Fibroblast of mammary gland (primary cell): ENCODE measurements at places on chromosomes 7 and 10.
A peak's percentile ranks its signal among the peaks of the same experiment; 100 is the strongest.

DNA sequence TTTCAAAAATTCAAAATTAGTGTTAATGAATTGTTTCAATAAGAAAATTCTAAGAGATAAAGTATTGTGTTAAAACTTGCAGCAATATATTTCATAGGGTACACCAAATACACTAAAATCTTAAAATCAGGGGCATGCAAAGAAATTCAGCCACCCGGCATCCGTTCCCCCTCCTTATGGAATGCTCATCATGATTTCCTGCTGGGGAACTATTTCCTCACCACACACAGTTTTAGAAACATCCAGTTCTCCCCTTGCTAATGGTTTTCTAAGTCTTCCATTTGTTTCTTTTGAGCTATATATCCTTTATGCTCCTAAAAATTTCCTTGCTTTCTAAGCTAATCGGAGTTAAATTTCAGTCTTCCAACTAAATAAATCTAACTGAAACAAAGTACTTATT, 60.7 kb downstream of the CHCHD3 start:
- no peak for DNase-seq

DNA sequence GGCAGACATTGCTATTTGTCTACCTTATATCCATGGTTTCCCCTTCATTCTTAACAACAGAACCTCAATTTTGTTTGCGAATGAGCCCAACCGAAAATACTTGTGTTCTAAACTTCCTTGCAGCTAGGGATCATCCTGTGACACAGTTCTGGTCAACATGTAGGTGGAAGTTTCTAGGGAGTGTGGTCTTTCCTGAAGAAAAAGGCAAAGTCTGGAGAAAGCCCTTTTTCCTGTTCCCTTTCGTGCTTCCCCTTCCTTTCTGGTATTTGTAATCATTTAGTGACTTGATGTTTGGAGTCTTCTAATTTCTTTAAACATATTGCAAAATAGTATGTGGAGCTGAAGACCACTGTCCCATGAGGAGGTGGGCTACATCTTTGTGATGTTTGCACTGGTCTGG, 2.9 kb upstream of the IFRD1 start:
- no peak for DNase-seq

DNA sequence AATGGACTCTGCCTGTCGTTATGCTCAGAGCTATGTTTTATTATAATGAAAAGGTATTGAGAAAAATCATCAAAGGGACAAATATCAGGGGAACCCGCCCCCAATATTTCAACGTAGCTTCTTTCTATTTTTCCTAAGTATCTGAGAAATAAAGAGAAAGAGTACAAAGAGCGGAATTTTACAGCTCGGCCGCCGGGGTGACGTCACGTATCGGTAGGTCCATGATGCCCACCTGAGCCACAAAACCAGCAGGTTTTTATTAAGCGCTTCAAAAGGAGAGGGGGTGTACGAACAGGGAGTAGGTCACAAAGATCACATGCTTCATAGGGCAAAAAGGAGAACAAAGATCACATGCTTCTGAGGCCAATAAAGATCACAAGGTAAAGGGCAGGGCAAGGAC, 281.6 kb upstream of the POM121L12 start:
- DNase-seq = no peak

DNA sequence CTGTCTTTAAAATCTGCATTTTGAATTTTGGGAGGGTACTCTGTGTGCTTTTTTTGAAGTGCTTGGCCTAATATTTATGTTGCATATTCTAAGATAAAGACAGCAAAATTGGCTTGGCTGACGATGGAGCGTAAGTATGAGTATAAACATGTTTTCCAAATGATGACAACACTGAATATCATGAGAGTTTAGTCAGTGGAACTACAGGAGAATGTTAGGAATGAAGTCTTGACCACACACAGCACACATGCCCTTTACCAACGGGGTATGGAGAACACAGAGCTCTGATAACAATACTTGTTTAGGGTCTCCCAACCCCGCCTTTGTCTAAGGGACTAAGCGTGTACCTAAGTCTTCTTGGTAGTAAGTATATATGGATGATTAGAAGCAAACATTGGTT, 253.9 kb upstream of the FZD8 start:
- peak; percentile 73 for DNase-seq

DNA sequence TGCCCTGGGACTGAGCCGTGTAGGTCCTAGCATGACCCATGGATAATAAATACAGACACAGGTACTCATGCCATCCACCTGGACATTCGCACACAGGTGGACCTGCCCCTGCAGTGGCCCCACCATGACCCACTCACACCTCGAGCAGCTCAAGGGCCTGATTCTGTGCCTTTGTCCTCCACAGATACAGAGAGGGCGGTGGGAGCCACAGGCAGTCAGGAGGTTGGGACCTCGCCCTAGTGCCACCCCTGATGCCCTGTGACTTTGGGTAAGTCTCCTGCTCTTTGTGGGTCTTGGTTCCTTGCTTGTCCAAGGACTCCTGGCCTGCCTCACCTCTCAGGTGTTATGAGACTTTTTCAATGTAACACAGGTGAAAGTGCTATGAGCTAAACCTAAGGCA, 42.9 kb downstream of the C10orf120 start:
- no peak for DNase-seq

- no peak for DNase-seq
These were observed 15.4 kb downstream of the SEC61G start for GRCh38 chr7:54743580-54743979.

- no peak for DNase-seq
These were observed 147.5 kb upstream of the PPP2R2D start for GRCh38 chr10:131753336-131753735.

GRCh38 chr7:109890622-109891021, 1200.3 kb upstream of the LRRN3 start:
- DNase-seq = no peak

- DNase-seq = no peak
These were observed 33.8 kb downstream of the SPAG6 start for GRCh38 chr10:22379059-22379458.

DNA sequence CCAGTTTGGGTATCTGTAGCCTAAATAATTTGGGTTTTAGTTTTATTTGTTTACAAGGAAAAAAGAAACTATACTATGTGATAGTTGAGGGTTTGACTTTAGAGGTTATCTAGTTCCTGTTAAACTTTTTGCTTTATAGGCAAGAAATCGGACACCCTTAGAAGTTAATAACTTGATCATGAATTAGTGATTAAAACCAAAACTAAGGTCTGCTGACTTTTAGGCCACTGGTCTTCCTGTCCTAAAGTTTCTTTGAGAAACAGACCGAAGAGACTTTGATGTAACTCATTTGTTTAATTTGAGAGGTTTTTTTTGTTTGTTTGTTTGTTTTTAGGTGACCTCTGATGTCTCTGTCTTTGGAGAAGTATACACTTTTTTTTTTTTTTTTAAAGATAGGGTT, 59.7 kb downstream of the PHTF2 start:
- no peak for DNase-seq

- DNase-seq = peak; percentile 95
These were observed 319.8 kb upstream of the PHYHIPL start for GRCh38 chr10:58856508-58857240.

GRCh38 chr7:48173313-48173712, 2.1 kb downstream of the ABCA13 start:
- no peak for DNase-seq

DNA sequence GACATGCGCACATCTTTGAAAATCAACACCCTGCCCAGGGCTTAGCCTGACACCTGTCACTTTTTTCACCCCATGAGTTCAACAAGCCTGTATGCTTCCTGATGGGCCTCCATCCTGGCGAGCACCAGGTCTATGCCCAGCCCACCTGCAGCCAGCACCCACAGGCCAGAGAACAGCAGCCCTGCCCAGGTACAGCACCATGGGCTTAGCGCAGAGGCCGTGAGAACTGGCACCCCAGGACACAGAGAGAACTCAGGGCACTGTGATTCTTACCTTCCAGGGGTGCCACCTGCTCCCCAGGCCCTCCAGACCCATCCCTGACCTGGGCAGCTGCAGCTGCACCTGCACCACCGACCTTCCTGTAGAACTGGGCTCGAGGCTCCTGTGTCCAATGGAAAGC, 536.6 kb downstream of the TCERG1L start:
- DNase-seq = no peak

DNA sequence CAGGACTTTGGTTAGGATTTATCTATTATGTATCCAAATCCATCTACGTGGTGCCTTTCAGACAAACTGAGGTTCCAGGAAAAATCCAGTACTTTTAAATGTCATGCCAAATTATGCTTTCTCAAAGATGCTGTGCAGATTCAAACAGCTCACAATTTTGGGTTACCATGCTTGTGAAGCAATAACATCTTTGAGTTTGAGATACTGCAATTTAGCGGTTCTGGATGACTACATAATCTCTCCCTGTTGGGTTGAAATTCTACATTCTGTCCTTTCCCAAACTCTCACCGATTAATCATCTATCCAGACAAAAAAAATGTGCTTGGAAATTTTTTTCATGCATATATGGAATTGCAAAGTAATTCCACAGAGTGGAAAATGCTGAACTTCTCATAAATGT, 3.5 kb downstream of the RHOBTB1 start:
- peak; percentile 31 for DNase-seq

GRCh38 chr10:74363727-74364126, 212.7 kb downstream of the ADK start:
- DNase-seq = peak; percentile 16

- no peak for DNase-seq
These were observed 102.7 kb downstream of the BICC1 start for GRCh38 chr10:58615237-58615935.

DNA sequence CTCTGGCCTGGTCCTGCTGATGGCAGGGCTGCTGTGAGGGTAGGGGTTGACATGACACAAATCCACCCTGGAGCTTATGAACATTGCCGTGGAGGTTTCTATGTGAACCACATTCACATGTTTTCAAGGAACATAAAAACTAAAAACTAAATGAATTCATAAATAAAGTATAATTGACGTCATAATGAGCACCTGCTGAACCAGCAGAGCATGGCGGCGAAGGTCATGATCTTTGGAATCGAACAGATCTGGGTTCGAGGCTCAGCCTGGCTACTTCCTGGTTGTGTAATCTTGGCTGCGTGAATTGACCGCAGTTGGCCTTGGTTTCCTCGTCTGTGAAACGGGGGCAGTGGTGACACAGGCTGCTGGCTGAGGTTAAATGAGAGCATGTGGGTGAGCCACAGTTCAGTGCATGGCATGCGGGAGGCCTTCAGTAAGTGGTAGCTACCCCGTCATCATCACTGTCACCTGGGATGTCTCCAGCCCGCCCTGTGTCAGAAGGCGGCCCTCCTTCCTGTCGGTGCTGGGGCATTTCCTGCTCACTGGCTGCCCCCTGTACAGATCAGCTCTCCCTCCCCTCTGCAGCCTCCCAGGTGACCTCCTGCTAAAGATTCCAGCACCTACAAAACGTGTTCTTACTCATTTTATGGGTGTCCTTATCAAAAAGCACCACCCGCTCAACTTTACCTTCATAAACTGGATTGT, 190.3 kb upstream of the SHH start:
- DNase-seq = no peak

DNA sequence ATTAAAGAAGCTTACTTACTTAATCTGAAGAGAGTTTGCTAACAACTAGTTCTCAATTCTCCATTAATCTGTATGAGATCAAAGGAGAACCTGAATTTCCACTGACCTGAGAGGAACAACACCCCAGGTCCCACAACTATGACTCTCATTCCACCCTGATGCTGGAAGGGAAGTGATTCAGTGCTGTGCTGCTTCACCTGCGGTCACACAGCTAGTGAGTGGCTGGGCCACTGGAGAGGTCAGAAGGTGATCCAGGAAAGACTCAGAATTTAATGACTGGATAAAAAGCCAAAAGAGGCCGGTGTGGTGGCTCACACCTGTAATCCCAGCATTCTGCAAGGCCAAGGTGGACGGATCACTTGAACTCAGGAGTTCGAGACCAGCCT, 23.6 kb downstream of the SORBS1 start:
- no peak for DNase-seq

GRCh38 chr7:117132321-117133120, 179.2 kb downstream of the ST7 start:
- peak; percentile 93 for DNase-seq

DNA sequence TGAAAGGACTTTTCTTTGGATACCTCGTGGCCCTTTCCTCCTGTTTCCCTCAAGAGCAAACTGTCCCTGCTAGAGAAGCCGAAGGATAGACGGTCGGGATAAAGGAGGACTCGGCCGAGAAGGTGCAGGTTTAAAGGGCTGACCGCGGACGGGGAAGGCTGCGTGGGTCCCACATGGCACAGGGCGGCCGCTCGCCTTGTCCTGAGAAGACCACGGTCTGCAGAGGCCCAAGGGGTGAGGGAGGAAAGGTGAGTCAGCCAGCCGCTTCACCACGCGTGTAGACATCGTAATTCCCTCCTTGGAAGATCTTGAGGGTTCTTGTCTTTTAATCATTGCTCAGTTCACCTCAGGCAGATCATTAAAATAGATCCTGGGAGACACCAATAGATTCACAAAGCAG, 253.8 kb downstream of the DPP6 start:
- no peak for DNase-seq

DNA sequence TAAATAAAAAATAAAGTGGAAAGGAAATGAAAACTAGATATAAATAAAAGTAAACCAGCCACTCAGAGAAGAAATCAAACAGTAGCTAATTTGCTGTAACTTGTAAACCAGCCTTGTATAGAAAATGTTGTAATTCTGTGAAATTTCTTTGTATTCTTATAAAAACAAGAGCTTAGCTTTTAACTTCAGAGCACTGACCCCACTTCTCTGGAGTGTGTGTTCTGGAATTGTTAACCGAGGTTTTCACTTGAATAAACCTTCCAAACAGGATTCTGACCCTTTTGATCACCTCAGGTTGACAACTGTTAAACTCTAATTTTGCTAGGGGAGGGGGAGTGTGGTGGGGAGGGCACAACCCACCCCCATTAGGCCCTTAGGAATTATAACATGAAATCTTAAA, 151.9 kb upstream of the TRIM24 start:
- DNase-seq = no peak

DNA sequence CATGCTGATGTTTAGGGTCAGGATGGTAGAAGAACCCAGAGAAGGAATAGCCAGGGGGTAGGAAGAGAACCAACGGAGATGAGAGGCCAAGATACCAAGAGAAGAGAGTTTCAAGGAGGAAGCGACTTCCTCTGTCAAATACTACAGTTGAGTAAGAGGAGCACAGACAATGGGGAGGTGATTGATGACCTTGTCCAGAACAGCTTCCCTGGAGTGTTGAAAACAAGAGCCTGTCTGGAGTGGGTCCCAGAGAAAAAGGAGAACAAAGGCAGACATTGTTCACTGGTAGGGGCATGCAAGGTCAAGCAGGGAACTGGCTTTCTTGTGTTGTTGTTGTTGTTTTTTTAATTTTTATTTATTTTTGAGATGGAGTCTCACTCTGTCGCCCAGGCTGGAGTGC, 9.6 kb upstream of the TRIM56 start:
- no peak for DNase-seq

DNA sequence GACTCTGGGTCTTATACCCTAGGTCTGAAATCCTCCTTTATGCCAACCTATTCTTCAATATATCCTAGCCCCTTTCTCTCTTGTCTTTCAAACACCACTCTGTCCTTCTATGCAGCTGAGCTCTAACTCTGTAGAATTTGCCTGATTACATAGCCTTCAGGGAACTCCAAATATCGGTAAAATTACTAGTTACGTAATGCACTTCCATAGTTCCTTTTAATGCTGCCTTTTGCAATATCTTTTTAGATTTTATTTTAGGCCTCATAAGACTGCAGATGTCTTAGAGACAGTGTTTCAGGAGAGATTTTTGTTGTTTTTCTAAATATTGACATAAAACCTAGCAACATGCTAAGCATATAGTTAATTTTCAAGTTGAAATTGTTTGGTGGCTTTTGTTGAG, 924.8 kb downstream of the CNTNAP2 start:
- no peak for DNase-seq
